ENCODE measurements at places on chromosomes 13 and 19.

- DNase-seq: no peak
These were observed 8.9 kb upstream of the ZNF527 start for GRCh38 chr19:37361994-37362393.

GRCh38 chr13:105599477-105600037 lies 935.9 kb downstream of the EFNB2 start:
- DNase-seq: no peak

- DNase-seq: peak; percentile 98
These were observed at the start of gene PIP5K1C for GRCh38 chr19:3700242-3701032. Gene PIP5K1C (minus strand): TSS chr19:3700468. CDS start chr19:3700390, 78 bp downstream.

- peak; percentile 94 for DNase-seq
These were observed 379 bp upstream of the CDC34 start for GRCh38 chr19:531009-531752.

GRCh38 chr13:111429064-111429558 lies 108.7 kb downstream of the TEX29 start:
- DNase-seq: no peak

DNA sequence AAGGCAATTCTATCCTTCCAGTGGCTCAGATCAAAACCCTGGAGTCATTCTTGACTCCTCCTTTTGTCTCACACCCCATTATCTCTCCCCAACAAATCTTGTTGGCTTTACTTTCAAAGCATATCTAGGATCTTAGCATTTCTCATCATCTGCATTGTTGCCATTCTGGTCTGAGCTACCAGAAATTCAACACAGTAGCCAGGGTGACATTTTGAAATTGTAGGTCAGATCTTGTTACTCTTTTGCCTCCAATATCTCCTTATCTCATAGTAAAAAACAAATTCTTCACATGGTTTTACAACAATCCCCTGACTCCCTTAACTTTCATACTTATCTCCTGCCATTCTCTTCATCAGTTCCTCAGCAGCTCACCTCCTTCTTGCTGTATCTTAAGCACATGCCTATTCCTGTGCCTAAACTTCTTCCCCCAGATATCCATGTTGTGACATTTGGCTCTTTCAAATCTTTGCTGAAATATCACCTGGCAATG lies 115.8 kb downstream of the KLF5 start:
- no peak for DNase-seq

GRCh38 chr13:32453981-32454380 lies 26.1 kb upstream of the N4BP2L1 start:
- no peak for DNase-seq

DNA sequence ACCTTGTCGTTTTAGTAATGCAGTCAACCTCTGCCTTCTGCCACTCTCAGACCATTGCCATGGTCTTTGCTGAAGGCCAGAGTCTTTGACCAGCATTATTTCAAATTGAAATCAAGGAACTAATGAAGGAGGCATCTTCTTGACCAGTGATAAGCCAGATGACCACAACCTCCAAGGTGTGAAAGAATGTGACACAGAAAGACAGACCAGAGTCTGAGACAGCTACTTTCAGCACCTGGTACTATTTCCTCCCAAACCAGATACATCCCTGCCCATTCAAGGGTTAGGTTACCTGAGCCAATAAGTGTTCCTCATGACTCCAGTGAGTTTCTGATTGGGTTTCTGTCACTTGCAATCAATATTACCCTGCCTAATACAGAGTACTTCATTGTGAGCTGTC lies 20.3 kb upstream of the RNASEH2B start:
- no peak for DNase-seq

DNA sequence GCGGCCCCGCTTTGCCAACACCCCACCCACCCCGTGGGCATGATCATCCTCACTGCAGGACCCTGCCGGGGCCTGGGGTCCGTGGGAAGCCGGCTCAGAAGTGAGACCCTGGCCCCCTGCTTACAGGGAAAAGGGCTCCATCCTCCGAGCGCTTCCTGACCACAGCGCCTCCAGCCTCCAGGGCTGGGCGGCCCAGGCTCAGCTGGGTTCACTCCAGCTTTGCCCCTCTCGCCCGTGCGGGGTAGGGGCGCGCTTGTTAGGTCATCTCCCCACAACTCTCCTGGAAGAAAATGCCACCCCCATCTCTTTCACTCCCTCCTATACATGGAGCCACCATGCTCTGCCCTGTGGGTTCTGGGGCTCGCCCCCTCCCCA lies 6.6 kb upstream of the C1QTNF9B start:
- no peak for DNase-seq

DNA sequence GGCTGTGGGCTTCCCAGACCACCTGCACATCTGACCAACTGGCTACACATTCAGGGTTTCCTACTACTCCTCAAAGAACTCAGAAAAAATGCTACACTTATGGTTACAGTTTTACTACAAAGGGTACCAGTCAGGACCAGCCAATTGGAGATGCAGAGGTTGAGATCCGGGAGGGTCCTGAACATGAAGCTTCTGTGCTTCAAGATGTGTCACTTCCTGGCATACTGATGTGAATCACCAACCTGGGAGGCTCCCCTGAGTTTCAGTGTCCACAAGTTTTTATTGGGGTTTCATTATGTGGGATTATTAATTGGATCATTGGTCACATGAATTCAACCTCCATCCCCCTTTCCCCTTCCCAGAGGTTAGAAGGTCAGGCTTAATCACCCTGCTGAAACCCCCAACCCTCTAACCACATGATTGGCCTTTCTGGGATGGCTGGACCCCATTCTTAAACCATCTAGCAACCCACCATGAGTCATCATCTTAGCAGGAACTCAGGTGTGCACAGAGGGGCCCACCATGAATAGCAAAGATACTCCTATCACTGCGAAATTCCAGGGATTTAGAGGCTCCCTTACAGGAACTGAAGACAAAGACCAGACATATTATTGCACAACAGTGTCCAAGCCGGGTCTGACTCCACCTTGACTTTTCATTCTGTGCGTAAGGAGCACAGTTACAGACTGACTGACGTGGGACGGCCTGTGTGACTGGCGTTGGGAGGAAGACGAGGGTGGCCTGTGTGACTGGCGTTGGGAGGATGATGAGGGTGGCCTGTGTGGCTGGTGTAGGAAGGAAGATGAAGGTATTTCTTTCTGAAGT lies 90.7 kb downstream of the ATP8A2 start:
- DNase-seq: no peak

- no peak for DNase-seq
These were observed 11.3 kb upstream of the IGSF23 start for GRCh38 chr19:44602081-44602480.

DNA sequence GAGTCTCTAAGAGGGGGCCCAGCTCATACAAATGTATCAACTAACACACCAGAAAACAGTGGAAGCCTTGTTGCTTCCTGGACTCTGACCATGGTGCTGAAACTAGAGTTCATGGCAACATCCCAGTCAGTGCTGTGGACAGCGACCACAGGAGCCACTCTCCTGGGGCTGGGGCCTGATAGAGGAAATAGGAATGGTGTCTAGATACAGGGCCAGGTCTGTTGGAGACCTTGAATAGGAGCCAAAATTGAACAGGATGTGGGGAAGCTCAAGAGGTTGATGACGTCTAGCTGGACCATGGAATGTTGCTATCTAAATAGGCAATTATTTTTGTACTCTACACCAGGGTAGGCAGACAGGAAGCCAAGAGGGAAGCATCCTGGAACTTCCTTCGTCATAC lies 21.7 kb downstream of the LILRB4 start:
- DNase-seq: no peak

DNA sequence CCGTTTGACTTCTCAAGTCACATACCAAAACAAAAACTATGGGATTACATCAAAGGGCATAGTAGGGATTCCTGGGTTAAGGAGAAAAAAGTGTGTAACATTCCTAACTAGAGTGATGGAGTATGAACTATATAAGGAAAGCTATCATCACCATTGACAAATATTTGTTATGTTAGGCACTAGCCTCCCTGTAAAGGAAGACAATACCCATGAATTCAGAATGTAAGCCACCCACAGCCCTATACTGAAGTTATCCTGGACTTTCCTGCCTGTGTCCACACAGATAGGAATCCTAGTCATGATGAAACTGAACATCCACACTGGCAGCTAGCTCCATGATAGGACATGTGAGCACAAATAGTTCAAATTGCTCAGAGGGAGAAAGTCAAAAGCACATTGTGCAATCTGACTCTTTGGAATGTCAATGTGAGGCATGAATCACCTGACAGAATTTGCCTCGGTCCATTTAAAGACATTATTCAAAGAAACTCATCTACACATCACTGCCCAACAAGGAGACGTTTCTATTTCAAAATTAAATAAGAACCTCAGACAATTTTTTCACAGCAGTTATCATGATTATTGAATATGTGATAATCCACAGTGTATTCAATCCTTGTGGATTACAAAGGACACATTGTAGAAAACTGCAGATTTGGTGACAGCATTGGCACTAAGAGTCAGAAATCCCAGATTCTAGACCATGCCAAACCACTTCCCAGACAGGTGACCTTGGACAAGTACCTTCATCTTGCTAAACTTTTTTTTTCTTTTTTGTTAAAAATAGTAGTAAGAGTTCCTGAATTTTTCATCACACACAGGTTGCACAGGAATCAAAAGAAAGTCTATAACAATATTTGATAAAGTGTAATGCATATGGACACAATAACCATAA lies 529.3 kb downstream of the IRS2 start:
- DNase-seq: no peak

- no peak for DNase-seq
These were observed 25.4 kb downstream of the MAP2K2 start for GRCh38 chr19:4098493-4098892.

GRCh38 chr19:41156207-41156606 lies 36.8 kb upstream of the CYP2S1 start:
- DNase-seq: no peak

DNA sequence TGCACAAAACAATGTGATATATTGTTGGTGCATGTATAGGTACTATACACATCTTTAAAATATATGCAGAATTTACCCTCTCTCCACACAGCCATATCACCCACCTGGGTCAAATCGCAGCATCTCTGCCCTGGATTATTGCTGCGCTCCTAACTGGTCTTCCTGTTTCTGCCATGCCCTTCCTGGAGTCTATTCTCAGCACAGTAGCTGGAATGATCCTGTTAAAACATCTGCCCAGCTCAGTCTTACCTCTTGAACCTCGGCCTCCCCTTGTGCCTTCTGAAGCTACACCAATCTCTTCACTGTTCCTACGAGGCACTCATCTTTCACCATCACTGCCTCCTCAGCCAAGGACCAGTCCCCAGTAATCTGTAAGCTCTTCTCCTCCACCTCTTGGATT lies 25.5 kb upstream of the TNFRSF19 start:
- no peak for DNase-seq

- no peak for DNase-seq
These were observed 2.5 kb downstream of the ATP4B start for GRCh38 chr13:113655346-113656002.

DNA sequence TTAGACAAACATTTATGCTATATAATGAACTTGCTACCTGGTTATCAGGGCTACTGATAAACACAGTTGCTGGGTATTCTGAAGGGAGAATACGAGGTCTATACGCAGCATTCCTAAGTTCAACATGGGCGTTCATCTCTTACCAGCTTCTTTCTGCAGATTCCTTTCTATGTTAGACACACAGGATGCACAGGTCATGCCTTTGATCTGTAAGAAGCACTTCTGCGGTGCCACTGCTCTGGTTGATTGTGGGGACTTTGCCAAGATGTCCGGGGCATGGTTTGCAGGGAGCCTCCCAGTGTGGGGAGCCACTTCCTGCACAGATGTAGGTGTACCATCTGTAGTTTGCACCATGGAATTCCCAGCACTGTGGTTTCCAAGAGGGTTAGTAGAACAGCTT lies 40.9 kb downstream of the ATP7B start:
- no peak for DNase-seq

GRCh38 chr13:28012896-28013295 lies 24.4 kb upstream of the URAD start:
- no peak for DNase-seq

GRCh38 chr19:4052114-4052992 lies 14.3 kb downstream of the ZBTB7A start:
- no peak for DNase-seq

DNA sequence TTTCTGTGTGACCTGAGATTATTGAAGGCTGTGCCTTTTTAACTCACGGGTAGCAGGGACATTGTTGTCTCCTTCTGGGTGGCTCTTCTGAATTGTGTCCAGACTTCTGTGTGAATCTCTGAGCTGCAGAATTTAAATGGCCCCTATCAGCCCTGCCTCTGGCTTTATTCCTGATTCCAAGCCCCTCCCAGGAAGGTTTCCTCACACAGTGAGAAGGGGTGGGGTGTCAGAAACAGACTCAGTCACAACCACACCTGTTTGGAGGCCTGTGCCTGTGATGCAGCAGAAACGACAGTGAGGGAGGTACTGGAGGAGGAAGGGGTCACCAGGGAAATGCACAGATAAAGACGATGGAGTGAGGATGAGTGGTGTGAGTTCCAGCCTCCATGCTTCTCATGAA lies at the start of gene CLC:
TSS of gene CLC (minus strand) at position 139 of the 400 bp plus-strand sequence. CDS start at position 62, 77 bp downstream.
- DNase-seq: no peak

DNA sequence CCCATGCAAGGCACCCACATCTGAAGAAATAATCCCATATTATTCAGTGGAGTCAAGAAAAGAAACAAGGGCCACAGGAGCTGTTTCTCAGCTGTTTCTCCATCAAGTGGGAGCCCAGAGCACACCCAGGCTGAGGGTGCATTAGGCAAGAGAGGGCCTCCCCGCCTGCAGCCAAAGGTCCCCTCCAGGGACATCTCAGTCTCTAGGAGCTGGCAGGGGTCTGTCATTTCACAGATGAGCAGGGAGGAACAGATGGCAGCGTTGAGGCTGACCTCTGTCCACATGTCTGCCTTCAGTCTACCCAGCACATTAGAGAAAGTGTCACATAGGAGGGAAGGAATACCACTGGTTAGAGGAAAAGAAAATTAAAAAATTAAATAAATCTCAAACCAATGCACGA lies 157.7 kb downstream of the ZNF536 start:
- DNase-seq: no peak

DNA sequence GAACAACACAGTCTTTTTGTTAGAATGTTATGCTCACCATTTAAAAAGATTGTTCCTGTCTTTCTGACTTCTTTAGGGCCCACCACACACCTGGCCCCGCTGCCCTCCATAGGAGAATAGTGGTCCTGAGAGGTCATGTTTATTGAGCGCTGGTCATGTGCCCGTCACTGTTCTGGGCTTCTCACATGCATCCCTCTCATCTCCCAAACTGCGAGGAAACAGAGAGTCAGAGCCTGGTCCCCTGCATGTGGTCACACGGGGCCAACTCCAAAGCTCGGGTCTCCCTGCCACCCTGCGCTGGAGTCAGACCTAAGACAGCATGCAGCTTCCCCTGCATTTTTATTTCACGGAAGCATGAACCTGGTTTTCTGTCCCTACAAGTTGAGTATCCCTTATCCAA lies 70.4 kb upstream of the GPR183 start:
- peak; percentile 53 for DNase-seq

GRCh38 chr13:111344471-111345191 lies 24.2 kb downstream of the TEX29 start:
- DNase-seq: no peak

DNA sequence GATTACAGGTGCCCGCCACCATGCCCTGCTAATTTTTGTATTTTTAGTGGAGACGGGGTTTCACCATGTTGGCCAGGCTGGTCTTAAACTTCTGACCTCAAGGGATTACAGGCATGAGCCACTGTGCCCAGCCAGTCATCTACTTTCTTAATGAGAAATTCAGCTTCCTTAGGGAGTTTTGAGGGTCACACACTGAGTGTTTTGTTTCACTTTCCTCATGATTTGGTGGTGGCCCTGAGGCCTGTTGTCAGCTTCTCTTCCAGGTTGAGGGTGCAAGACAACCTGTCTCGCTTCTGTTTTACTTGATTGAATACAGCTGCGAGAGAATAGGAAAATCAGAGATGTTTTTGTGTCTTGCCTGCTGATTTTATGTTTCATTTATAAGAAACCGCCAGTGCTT lies 9.9 kb downstream of the FRY start:
- no peak for DNase-seq

- DNase-seq: no peak
These were observed 13.2 kb downstream of the ENOX1 start for GRCh38 chr13:43773602-43774001.

Data from activated CD8-positive, alpha-beta memory T cell treated with anti-CD3 and anti-CD28 coated beads for 24 hours (primary cell).